ENCODE measurements at places on chromosomes 4 and X. TPM values are rescaled to one million over a fixed set of nuclear protein-coding genes. Genes with fewer than 3 reads are reported as not detected.

DNA sequence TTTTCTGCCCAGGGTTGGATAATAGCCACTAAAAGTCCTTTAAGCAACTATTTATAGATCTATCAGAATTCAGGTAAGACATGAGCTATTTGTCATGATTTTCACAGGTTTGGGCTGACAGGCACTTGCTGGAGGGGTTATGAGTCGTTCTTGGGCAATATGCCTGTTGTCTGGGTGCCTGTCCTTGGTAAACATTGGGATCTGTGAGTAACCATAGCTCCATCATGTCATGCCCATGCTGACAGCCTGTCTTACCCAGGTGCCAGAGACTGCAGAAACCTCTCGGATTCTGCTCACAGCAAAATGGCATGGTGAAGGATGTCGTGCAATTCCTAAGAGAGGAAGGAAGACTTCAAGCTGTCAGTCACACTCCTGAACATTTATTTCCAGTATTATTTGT is 116.0 kb upstream of the PUDP start:
- no peaks in the 10 kb centered on the region for H3K27me3 ChIP-seq
- DNase-seq, result no peak
- H3K36me3 ChIP-seq, result no peaks in the 10 kb centered on the region
- H3K4me3 ChIP-seq, result no peak overlapping the region

DNA sequence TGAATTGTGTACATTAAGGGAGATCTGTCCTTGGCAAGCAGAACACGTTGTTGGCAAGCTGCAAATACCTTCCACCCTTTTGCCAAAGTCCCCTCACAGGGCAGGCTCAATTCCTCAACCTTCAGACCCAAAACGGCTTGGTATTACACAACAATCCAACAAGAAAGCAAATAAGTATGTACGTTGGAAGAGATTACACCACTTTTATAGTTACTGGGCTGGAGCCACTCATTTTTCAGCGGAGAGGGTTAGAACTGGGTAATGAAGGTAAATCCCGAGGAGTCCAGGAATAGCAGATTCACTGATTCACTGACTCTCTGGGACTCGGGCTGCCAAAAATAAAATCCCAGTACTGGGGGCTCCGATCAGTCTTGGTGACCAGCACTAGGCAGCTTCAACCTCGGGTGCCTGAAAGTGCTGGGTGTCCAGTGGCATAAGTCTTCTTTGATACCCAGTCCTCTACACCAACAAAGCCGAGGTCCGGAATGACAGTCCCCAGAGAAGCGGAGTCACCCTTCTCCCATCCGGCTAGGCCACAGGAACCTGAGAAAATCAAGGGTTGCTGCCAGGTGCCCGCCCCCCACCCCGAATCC is 587 bp downstream of the TIMM8A start:
- H3K4me3 ChIP-seq, result peak overlapping the region; percentile 78
- peaks cover 3% of the 10 kb centered on the region for H3K36me3 ChIP-seq
- DNase-seq, result no peak
- peak overlapping the region; percentile 89 for H3K27ac ChIP-seq
- no peaks in the 10 kb centered on the region for H3K27me3 ChIP-seq
- peaks cover 7% of the 10 kb centered on the region for H3K4me1 ChIP-seq

DNA sequence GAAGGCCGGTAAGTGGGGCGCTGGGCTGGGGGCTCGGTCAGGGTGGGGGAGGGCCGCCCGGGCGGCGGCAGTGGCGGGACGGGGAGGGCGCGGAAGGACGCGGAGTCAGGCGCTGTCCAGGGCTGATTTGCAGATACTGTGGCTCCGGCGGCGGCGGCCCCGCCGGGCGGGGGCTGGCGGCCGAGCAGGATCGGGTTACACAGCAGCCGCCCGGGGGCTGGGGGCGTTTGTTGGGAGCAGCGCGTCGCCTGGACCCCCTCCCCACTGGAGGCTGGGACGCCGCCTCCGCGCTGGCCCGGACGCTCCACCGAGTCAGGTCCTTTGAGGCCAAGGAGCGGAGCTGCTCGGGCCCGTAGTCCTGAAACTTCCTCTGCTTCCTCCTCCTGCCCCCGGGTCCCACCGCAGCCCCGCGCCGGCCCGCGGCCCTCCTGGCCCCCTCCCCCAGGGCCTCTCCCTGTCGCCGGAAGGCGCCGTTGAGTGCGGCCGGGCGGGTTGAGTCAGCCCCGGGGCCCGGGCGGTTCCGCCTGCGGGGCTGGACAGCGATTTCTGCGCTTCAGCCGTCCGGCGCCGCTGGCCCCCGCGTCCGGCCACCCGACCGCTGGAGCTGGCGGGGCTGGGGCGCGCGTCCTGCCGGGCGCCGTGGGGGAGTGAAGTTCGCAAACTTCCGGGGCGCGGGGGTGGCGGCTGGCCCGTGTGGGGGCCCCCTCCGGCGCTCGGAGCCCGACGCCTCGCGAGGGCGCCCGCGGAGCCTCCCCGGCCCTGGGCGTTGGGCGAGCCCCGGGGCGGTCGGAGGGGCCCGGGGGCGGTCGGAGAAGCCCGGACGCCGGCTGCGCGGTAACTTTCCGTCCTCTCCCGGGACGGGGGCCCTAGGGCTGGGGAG is 746 bp downstream of the REST start:
- H3K27ac ChIP-seq, result peak overlapping the region; percentile 93
- peaks cover 3% of the 10 kb centered on the region for H3K36me3 ChIP-seq
- peak overlapping the region; percentile 97 for H3K4me3 ChIP-seq
- no peaks in the 10 kb centered on the region for H3K27me3 ChIP-seq
- peaks cover 39% of the 10 kb centered on the region for H3K4me1 ChIP-seq
- DNase-seq, result peak; percentile 80

GRCh38 chrX:76427560-76428242 is at the start of gene MAGEE1:
TSS of gene MAGEE1 (plus strand) at chrX:76427710. CDS start at chrX:76427931, 221 bp downstream.
- H3K27ac ChIP-seq, result peak within 1 kb of the TSS; percentile 17
- no peaks in the 10 kb centered on the region for H3K36me3 ChIP-seq
- no peaks in the 10 kb centered on the region for H3K27me3 ChIP-seq
- DNase-seq, result peak; percentile 64
- H3K4me1 ChIP-seq, result peaks cover 4% of the 10 kb centered on the region

DNA sequence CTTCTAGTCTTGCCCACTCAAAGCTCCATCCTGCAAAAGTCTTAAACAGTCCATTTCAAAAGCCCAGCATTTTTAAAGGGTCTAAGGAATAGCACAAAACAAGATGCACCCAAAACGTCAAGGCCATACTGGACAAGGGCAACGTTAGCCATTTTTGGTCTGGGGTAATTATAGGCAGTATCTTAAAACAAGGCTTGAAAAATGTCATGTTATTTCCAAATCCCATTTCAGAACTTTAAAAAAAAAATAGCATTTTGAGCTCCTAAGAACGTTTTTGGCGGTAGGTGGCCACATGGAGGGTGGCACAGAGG is 584 bp upstream of the TMEM165 start:
- DNase-seq, result no peak
- H3K4me1 ChIP-seq, result no peaks in the 10 kb centered on the region
- no peaks in the 10 kb centered on the region for H3K36me3 ChIP-seq
- H3K27ac ChIP-seq, result peak overlapping the region; percentile 99

DNA sequence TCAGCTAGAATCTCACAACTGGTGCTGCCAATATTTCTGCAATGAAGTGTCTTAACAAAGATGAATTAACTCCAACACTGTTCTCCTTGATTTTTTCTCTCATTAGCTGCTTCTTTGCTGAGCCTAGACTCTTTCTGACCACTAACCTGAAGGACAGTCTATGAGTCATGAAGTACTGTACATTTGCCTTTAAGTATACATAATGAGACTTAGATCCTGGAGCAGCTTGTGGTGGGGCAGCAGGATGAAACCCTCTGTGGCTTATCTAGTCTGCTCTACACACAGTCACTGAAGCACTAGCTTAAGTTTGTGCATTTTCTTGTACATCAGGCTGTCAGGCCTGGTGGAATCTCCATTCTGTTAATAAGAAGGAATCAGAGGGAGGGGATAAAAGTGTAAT is 307.4 kb upstream of the SMIM31 start:
- no peak overlapping the region for H3K27ac ChIP-seq
- H3K4me3 ChIP-seq, result no peak overlapping the region
- no peaks in the 10 kb centered on the region for H3K36me3 ChIP-seq

Gene C4orf50
- not detected for total RNA-seq

DNA sequence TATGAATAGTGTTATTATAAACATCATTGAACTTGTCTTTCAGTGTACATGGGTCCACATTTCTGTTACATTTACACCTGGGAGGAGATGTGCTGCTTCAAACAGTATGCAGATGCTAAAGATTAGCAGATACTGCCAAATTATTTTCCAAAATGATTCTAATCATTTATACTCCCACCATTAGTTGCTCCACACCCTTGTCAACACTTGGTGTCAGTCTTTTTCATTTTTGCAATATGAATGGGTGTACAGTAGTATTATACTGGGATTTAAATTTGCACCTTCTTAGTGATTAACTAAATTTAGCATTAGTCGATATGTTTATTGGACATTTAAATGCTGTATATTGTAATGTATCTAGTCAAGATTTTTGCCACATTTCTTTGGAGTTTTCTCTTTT is 131.6 kb upstream of the GRID2 start:
- H3K4me3 ChIP-seq, result no peak overlapping the region
- no peaks in the 10 kb centered on the region for H3K27me3 ChIP-seq
- H3K4me1 ChIP-seq, result no peaks in the 10 kb centered on the region
- no peak for DNase-seq

- no peaks in the 10 kb centered on the region for H3K4me1 ChIP-seq
- H3K36me3 ChIP-seq, result no peaks in the 10 kb centered on the region
Observed at GRCh38 chr4:73850261-73850970, 2.7 kb upstream of the PF4V1 start.

GRCh38 chr4:213971-214370 is 89.7 kb downstream of the ZNF718 start:
- DNase-seq, result no peak
- H3K4me3 ChIP-seq, result no peak overlapping the region
- no peaks in the 10 kb centered on the region for H3K36me3 ChIP-seq
- no peaks in the 10 kb centered on the region for H3K4me1 ChIP-seq
- H3K27me3 ChIP-seq, result no peaks in the 10 kb centered on the region

DNA sequence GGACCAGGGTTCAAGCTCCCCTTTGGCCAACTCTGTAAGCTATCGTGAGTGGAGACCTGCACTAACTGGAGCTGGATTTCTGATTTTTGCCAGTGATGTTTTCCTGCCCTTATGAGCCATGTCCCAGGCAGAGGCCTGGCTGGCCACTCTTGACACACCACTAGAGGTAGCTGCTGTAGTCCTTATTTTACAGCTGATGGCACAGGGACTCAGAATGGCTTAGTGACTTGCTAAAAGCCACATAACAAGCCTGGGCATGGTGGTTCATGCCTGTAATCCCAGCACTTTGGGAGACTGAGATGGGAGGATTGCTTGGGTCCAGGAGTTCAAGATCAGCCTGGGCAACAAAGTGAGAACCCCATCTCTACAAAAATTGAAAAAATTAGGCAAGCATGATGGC is 33.4 kb downstream of the CYTL1 start:
- no peak overlapping the region for H3K4me3 ChIP-seq
- H3K4me1 ChIP-seq, result no peaks in the 10 kb centered on the region
- no peaks in the 10 kb centered on the region for H3K36me3 ChIP-seq
- no peak overlapping the region for H3K27ac ChIP-seq

Gene FHL1
- total RNA-seq, result 4,721 TPM

- no peaks in the 10 kb centered on the region for H3K27me3 ChIP-seq
- no peaks in the 10 kb centered on the region for H3K36me3 ChIP-seq
- no peak overlapping the region for H3K4me3 ChIP-seq
- no peak overlapping the region for H3K27ac ChIP-seq
- peak; percentile 14 for DNase-seq
Observed at GRCh38 chr4:1366371-1367229, 19.6 kb downstream of the UVSSA start.

- no peak for DNase-seq
- no peak overlapping the region for H3K27ac ChIP-seq
- no peaks in the 10 kb centered on the region for H3K36me3 ChIP-seq
- H3K27me3 ChIP-seq, result no peaks in the 10 kb centered on the region
- H3K4me3 ChIP-seq, result no peak overlapping the region
Observed at GRCh38 chrX:28058901-28059300, 77.7 kb upstream of the DCAF8L1 start.

GRCh38 chr4:10204401-10205058 is 87.9 kb upstream of the WDR1 start:
- no peaks in the 10 kb centered on the region for H3K27me3 ChIP-seq
- H3K4me1 ChIP-seq, result no peaks in the 10 kb centered on the region
- peak; percentile 71 for DNase-seq
- no peaks in the 10 kb centered on the region for H3K36me3 ChIP-seq
- H3K27ac ChIP-seq, result no peak overlapping the region
- no peak overlapping the region for H3K4me3 ChIP-seq

- peak overlapping the region; percentile 79 for H3K4me3 ChIP-seq
- peak overlapping the region; percentile 94 for H3K27ac ChIP-seq
- peaks cover 3% of the 10 kb centered on the region for H3K36me3 ChIP-seq
- H3K27me3 ChIP-seq, result no peaks in the 10 kb centered on the region
Observed at GRCh38 chr4:41362621-41363383, 106.1 kb downstream of the UCHL1 start.

- H3K36me3 ChIP-seq, result no peaks in the 10 kb centered on the region
- no peaks in the 10 kb centered on the region for H3K4me1 ChIP-seq
- H3K4me3 ChIP-seq, result no peak overlapping the region
Observed at GRCh38 chr4:166680796-166681195, 553.5 kb downstream of the SPOCK3 start.

DNA sequence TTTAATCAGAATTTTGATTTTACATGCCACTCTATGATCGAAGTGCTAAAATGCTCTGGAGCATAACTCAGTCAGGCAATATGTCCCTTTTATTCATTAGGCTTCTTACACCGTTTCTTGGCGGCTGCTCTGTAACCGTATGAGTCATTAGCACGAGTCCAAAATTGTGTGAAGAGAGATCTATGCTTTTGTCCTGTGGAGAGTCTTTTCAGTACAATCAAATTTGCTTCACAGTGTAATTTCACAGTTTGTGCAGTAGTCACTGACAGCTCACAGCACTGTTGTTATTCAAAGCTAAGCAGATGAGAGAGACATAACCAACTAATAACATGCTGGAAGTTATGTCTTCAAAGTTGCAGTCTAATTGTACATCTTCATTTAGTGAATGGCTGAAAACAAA is 167.8 kb downstream of the PCDH10 start:
- no peaks in the 10 kb centered on the region for H3K27me3 ChIP-seq
- no peaks in the 10 kb centered on the region for H3K36me3 ChIP-seq
- H3K4me1 ChIP-seq, result no peaks in the 10 kb centered on the region
- no peak overlapping the region for H3K27ac ChIP-seq
- DNase-seq, result no peak

Gene IL9R
- not detected for total RNA-seq

GRCh38 chrX:25941087-25941486 is 197.1 kb upstream of the MAGEB18 start:
- no peak overlapping the region for H3K4me3 ChIP-seq
- no peaks in the 10 kb centered on the region for H3K36me3 ChIP-seq
- H3K27ac ChIP-seq, result no peak overlapping the region
- no peak for DNase-seq
- H3K4me1 ChIP-seq, result no peaks in the 10 kb centered on the region
- no peaks in the 10 kb centered on the region for H3K27me3 ChIP-seq

GRCh38 chr4:81883530-81884450 is 412.1 kb upstream of the RASGEF1B start:
- no peak for DNase-seq
- H3K4me3 ChIP-seq, result no peak overlapping the region
- no peaks in the 10 kb centered on the region for H3K36me3 ChIP-seq
- H3K27me3 ChIP-seq, result no peaks in the 10 kb centered on the region
- no peak overlapping the region for H3K27ac ChIP-seq
- no peaks in the 10 kb centered on the region for H3K4me1 ChIP-seq
